ENCODE measurements at places on chromosomes 16 and 17.

DNA sequence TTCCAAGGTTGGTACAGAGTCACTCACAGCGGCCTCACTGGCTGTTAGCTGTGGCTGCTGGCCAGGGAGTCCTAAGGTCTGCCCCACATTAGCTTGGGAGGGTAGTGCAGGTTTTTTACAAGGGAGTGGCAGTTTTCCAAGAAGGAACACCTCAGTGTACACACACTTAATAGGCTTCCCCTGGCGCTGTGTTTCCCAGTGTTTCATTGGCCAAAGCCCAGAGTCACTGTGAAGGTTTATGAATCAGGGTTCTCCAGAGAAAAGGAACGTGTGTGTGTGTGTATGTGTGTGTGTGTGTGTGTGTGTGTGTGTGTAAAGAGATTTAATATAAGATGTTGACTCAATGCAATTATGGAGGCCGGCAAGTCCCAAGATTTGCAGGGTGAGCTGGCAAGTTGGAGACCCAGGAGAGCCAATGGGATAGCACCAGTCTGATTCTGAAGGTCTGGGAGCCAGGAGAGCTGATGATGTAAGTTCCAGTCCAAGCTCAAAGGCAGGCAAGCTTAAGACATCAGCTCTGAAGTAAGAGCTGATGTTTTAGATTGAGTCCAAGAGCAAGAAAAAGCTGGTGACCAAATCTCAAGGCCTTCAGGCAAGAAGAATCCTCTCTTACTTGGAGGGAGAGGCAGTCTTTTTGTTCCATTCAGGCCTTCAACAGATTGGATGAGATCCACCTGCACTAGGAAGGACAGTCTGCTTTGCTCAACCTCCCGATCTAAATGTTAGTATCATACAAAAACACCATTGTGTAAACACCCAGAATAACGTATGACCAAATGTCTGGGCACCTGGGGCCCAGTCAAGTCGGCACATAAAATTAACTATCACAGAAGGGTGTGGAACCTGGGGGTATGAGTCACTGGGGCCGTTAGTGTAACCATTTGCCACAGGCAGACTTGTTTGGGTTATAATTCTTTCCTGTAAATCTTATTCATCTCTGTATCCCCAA lies 206.8 kb downstream of the PRKCA start:
- peak; percentile 93 for DNase-seq

DNA sequence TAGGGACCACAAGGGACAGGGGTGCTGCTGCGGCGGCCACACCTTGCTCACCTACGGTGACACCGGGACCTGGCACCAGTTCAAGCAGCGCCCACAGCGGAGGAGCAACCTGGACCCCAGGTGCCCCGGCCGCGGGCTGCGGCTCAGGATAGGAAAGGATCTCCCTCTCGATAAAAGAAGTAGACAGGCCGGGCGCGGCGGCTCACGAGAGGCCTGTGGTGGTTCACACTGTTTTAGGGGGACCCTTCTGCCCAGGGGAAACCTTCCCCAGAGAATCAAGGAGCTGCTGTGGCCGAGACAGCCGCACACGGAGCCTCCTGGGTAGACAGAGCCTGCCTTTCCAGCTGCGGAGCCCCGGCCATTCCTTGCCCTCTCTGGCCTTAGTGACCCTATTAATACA lies 17.9 kb upstream of the ATP2A3 start:
- DNase-seq, result no peak

GRCh38 chr17:35294756-35295155 lies 51.9 kb downstream of the SLFN5 start:
- DNase-seq, result no peak

DNA sequence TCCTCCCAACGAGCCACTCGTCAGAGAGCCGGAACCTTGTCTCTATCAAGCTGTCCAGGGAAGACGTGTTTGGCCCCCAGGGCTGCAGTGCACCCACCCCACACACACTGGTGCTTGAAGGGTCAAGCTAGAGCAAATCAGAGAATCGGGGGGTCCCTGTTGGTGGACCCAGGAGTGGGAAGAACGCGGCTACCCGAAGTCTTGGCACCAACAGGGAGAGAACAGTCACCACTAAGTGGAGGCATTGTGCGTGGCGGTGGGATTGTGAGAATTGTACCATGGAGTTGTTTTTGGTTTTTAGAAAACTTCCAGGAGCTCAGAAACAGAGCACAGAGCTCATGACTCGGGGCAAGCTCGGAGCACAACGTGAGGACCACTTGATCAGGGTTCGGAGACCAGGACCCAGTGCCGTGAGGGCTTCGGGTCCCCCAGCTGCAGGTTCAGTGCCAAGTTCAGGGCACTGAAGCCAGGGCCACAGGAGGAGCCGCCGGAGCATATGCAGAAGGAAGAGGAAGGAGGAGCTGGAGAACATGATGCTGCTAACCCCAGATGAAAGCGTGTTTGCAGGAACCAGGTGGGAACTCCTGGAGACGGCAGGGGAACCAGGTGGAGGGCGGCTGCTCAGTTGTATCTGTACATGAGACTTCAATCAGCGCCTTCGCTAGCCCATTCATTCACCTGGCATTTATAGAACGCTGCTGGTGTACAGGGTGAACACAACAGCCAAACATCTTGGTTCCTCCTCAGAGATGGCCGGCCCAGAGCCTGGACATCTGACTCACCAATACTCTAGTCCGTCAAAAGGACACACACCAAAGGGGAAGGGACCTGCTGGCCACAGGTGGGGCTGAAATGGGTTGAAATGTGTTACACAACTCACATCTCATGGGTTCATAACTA lies 42.8 kb downstream of the METRNL start:
- DNase-seq, result peak; percentile 79

Measured in GM23248 (cell line).